SW 1271 (cell line): ENCODE measurements at places on chromosomes 3 and 15.

- DNase-seq, result no peak
These were observed 4.2 kb downstream of the RHCG start for GRCh38 chr15:89492111-89492641.

DNA sequence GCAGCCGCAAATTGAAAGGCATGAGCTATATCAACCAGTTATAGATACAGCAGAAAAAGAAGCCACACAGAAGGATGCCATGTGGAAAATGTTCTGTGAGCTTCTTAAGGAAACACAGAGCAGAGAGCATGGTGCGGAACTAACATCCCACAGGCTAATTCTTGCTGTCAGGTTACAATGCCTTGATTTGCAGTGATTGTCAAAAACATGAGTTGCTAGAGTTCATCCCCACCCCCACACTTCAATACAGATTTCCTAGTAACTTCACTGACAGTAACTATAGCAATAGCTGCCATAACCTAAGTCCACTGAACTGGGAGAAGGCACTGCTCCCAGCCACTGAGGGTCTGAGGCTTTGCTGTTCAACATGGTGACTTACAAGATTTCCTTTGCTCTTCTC, 821.6 kb downstream of the SQOR start:
- no peak for DNase-seq

GRCh38 chr3:150412561-150413231, 4.6 kb downstream of the TSC22D2 start:
- DNase-seq, result peak; percentile 58

DNA sequence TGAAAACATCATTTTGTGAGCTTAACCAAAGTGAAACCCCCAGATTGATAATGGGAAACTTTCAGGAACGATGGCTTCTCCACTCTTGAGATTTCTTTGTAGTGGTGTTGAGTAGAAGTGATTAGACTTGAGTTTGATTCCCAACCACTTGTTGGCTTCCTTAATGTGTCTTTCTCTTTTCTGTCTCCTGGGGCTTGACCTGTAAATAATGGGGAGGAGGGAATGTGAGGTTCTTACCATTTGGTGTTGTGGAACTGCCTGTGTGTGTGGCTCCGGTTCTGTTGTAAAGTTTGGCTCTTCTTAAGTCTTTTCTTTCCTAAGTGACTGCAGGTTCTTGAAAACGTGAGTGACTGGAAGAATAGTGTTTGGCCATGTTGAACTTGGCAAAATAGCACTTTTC, 2.7 kb downstream of the CDV3 start:
- no peak for DNase-seq

DNA sequence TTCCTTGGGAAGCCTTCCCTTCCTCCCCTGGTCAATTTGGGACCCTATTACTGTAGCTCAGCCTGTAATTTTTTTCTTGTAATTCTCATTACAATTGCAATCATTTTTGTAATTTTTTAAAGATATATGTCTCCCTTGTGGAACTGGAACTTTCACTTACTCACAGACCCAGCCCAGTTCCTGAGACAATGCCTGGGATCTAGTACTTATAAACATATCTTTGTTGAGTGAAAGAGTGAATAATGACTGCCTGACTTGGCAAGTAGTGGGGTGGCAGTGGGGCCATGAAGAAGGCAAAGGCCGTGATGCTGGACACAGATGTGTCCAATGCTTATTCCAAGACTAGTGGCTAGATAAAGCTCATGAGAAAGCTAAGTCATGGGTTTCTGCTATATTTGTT, 294.5 kb upstream of the LRRN1 start:
- DNase-seq, result no peak

GRCh38 chr3:15711281-15711680, 86.5 kb downstream of the ANKRD28 start:
- DNase-seq, result no peak

DNA sequence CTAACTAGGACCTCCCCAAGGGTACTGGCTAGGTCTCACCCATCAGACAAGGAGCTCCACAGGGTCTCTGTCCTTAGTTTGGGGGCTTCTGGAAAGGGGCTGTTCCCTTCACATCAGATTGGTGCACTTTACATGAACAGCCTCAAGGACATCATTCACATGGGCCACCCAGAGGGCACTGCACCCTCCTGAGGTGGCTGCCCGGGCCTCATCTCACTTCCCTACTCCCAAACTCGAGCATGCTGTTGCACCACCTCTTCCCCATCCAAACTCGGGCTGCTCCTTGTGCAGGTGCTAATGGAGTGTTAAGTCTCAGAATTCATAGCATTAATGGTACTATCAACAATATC, 48.1 kb downstream of the RAB11A start:
- DNase-seq, result no peak

GRCh38 chr3:29347412-29347811, 66.5 kb downstream of the RBMS3 start:
- DNase-seq, result no peak

DNA sequence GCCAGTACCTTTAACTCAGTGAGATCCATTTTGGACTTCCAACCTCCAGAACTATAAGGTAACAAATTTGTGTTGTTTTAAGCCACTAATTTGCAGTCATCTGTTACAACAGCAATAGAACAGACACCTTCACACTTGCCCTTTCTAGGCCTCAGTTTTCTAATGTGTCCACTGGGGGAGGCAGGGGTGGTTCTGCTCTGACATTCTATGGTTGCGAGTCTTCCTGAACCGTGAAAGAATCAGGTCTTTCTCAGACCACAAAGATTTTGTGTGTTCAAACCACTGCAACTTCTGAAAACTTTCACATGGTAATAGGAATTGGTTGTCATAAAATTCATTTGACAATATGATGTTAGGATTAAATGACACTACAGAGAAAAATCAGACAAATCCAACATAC, 26.8 kb upstream of the CSTA start:
- DNase-seq, result no peak

GRCh38 chr3:58824285-58824684, 157.7 kb upstream of the FAM3D start:
- no peak for DNase-seq

- no peak for DNase-seq
These were observed 20.3 kb upstream of the PPP4R2 start for GRCh38 chr3:72976281-72976741.

- DNase-seq, result peak; percentile 61
These were observed 1.4 kb downstream of the ATOSA start for GRCh38 chr15:52677593-52678467.

- no peak for DNase-seq
These were observed 168.2 kb upstream of the RARB start for GRCh38 chr3:25259871-25260270.
